ENCODE measurements at places on chromosomes 11 and 22.

- DNase-seq = no peak
Observed at GRCh38 chr11:119873761-119874421, 144.9 kb upstream of the NECTIN1 start.

DNA sequence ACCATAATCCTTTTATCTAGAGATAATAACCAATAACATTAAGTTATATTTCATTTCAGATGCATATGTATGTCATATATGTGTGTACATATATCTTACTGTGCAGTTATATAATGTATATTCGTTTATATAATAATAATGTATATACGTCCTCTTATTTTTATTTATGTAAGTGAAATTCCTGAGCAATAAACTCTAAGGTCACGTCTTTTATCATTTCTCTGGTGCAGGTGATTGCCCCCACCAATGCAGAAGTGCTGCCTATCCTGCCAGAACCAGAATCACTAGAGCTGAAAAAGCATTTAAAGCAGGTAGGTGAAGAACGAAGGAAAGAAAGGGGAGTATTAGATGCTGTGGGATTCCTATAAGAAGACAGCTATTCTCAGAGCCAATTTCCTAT lies 8.8 kb downstream of the MADD start:
- no peak for DNase-seq

GRCh38 chr11:70567680-70568034 lies 169.3 kb downstream of the CTTN start:
- DNase-seq = no peak

DNA sequence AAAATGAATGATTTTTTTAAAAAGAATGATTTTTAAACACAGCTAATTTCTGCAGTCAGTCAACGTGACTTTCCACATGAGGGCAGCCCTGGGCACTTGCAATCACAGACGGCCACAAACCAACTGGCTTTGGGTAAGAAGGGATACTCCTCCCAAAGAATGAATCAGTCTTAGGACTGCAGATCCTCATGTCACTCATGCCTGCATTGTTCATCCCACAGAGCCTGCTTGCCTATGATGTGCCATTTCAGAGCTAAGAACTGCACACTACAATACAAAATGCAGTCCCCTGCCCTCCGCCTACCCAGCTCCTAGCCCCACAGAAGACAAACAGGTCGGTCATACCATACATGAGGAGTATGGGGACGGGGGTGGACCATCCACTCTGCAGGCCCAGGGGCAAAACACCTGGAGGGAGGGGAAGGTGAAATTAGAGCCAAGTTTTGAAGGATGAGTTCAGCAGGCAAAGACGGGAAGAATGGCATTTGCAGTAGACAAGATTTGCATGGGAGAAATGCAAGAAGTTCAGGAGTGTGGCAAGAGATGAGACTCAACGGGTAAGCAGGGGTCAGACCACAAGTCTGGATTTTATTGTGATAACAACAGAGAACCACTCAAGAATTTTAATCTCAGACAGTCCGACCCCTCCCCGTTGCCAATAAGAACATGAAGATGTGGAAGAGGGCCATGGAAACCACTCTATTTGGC lies 24.7 kb downstream of the PACSIN2 start:
- DNase-seq = no peak

DNA sequence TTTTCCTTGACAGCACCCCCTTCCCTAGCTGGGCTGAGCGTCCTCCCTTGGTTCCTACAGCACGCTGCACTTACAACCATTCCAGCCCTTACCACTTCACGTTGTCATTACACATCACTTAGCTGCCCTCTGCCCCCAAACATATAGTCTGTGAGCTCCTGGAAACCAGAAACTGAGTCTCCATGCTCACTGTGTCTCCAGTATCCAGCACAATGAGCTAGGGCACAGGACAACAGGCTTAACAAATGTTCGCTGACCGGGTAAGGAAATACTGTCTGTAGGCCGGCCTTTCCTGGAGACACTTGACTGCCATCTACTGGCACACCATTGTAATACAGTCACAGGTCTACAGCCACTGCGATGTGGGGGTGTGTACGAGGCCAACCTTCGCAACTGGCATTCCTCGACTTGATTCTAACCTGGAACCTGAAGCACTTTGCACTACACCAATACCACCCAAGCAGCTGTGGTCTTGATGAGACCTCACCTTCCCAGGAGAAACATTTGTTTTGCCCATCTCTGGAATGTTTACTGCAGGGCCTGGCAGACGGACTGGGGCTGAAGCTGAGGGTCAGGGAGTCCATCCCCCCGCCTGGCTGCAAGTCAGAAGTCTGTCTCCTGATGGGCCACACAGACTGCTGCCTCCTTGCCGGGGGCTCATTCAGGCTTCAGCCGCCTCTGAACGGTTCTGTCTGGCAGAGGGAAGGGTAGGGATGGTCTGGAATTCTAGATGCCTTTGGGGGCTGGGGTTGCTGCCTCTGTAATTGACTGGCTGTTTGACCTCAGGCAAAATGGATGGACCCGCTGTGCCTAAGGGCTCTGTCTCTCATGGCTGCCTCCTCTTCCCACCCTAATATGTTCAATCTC lies 72.0 kb downstream of the SYN3 start:
- peak; percentile 39 for DNase-seq

GRCh38 chr11:122743949-122744348 lies 88.4 kb downstream of the UBASH3B start:
- DNase-seq = no peak

DNA sequence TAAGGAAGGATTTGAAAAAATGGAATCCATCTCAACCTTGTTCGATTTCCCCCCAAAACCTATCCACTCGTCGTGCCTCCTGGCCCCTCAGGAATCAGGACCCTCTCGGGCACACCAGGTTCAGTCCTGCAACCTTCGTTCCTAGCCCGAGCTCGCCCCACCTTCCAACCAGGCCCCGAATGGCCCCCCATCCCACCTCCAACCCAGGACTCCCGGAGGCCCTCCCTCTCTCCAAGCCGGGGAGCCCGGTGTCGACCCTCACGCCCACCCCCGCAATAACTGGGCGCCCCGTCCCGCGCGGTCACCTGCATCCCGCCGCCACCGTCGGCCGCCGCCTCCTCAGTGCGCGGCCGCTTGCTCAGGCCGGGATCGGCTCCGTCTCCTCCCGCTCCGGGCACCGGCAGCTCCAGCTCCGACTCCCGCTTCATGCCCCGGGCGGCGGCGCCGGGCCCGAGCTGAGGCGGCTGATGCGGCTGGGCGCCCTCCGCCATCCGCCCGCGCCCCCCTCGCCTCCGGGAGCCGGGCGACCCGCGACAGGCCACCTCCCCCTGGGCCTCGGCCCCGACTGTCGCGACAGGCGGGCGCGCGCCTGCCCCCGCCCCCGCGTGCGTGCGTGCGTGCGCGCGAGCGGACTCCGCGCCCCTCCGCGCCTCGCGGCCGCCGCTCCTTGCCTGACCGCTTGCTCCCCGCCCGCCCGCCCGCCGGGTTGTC lies 534 bp downstream of the RBFOX2 start:
- no peak for DNase-seq

DNA sequence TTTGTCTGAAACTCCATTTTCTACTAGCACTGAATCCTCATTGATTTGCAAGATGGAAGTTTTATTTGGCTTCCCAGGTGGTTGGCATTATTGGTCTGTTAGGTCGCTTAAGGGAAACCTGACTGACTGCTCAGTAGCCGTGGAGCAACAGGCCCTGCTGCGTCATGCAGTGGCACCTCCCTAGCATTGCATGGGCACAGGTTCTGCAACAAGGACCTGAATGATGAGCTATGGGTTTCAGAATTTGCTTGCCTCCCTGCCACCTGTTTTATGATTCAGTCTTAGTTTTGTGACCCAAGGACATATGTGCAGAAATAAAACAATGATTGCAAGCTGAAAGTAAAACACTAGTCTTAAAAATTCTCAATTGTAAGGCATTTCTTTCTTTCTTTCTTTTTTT lies 128.5 kb downstream of the SLC1A2 start:
- no peak for DNase-seq

- DNase-seq = no peak
Observed at GRCh38 chr22:19122752-19123492, 710 bp upstream of the DGCR2 start.

DNA sequence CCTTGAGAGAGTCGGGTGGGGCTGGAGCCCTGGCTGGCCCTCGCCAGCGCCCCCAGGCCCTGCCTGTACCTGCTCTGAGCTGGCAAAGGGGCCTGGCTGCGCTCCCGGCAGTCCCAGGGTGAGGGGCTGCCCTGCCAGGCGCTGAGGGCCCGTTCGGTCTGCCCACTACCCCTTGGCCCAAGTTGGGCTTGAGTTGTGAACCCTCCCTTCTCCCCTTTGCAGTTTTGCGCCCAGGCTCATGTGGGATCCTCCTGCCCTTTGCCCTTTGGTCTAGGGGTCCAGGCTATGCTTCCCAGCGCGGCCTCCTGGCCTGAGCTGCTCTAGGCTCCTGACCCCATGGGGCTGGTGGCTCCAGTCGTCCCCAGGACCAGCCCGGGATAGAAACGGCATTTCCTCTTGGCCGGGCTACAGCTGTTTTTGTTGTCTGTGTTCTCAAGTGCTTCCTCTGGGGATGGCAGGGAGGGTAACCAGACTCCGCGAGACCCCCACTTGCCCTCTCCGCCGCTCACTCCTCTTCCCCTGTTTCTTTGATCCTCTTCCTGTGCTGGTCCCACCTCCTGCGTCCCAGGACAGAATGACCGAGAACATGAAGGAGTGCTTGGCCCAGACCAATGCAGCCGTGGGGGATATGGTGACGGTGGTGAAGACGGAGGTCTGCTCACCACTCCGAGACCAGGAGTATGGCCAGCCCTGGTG lies 34.9 kb downstream of the PRDM11 start:
- no peak for DNase-seq

DNA sequence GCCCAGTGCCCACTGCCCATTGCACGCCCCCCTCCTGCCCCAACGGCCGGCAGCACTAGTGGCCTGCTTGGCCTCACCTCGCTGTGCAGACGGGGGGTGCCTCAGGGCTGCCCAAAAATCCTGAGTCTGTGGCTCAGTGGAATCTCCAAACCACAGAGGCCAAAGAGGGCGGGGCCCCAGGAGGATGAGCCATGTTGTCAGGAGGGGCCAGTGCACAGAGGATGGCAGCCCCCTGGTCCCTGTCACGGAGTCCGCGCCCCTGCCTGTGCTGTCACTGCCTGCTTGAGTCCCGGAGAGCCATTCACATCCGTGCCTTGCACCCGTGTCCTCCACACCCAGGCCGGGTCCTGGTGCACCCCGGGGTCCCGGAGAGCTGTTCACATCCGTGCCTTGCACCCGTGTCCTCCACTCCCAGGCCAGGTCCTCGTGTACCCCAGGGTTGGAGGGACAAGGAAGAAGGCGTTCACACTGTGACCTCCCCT lies 36.4 kb upstream of the MUC5AC start:
- DNase-seq = no peak

DNA sequence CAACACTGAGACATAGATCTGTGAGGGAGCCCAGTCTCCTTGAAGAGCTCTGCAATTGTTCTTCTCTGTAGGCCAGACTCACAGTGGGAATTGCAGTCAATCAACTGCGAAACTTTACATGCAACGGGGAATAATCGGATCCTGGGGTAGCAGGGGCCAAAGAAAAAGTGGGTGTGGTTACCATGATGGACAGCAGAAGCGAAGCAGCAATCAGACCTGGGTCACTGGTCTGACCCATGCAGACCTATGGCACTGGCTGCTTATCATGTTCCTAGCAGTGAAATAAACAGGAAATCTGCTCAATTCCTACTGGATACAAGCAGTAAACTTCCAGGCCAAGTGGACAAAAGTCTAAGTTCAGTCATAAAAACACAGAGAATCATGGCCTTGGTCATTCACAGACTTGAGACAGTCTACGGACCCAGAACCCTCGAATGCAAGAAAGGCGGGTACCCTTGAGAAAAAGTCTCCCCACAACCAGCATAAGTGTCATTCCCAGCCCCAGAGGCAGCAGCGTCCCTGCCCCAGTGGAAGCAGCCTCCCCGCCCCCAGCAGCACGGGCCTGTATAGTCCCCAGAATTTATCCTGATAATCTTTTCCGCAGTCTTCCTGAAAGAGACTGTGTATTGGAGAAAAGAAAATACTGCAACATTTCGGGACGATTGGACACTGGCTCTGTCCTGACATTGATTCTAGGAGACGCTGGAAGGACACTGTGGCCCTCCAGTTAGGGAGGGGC lies 34.6 kb downstream of the ASCL2 start:
- no peak for DNase-seq

GRCh38 chr22:36367066-36367465 lies 20.7 kb downstream of the MYH9 start:
- no peak for DNase-seq

- DNase-seq = no peak
Observed at GRCh38 chr22:43228863-43229262, 41.9 kb upstream of the TTLL12 start.

DNA sequence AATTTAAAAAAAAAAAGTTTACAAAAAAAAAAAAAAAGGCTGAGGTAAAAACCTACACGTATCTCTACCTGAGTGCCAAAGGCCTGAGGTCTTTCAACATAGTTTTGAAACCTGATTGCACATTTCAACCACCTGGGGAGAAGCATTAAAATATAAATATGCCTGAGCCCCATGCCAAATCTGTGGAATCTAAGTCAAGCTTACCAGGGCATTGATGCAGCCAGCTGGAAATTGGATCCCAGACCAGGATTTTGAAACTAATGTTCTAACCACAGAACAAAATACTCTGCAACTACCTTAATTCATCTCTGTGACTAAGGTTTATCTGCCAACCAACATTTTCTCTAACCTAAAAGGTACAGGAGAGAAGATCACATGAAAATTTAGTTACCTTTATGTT lies 38.8 kb upstream of the CHRNA10 start:
- no peak for DNase-seq

DNA sequence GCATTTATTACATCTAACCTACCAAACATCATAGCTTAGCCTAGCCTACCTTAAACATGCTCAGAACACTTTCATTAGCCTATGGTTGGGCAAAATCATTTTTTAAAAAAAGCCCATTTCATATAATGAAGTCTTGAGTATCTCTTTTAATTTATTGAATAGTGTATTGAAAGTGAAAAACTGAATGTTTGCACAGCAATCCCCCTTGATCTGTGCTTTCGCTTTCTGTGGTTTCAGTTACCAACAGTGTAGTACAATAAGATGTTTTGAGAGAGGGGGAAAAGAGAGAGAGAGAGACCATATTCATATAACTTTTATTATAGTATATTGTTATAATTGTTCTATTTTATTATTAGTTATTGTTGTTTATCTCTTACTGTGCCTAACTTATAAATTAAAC lies 8.4 kb upstream of the MAP6 start:
- DNase-seq = no peak

DNA sequence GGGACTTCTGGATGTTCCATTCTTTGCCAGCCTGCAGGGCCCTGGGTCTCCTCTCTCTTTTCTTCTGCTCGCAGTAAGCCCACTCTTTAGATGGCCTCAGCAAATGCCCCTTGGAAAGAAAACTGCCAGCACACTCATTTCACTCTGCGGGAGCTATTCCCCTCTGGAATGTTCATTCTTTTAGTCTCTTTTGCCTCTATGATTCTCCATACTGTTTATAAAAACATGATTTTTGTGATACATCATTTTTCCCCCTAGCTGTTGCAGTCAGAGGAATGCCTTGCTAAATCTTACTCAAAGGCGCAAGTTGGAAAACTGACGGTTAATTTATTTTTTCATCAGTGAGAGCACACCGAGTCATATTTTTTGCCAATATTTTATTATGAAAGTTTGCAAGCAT lies 184.9 kb downstream of the SNX19 start:
- DNase-seq = no peak
